ENCODE measurements at places on chromosomes 2 and 18. TPM values are rescaled to one million over a fixed set of nuclear protein-coding genes. Genes with fewer than 3 reads are reported as not detected.

The UGT1A4 gene
- total RNA-seq: 0.29 TPM

The NFE2L2 gene
- 89.7 TPM for total RNA-seq

The CDH2 gene
- 37.9 TPM for total RNA-seq

The ZNF892 gene
- total RNA-seq: 10.2 TPM
